ENCODE measurements at places on chromosomes 3 and 15.

- DNase-seq = no peak
Measured at GRCh38 chr3:31106912-31107311, 212.5 kb upstream of the GADL1 start.

GRCh38 chr3:62622553-62623174, 249.3 kb upstream of the FEZF2 start:
- DNase-seq = no peak

- no peak for DNase-seq
Measured at GRCh38 chr15:63887630-63888029, 53.9 kb upstream of the HERC1 start.

DNA sequence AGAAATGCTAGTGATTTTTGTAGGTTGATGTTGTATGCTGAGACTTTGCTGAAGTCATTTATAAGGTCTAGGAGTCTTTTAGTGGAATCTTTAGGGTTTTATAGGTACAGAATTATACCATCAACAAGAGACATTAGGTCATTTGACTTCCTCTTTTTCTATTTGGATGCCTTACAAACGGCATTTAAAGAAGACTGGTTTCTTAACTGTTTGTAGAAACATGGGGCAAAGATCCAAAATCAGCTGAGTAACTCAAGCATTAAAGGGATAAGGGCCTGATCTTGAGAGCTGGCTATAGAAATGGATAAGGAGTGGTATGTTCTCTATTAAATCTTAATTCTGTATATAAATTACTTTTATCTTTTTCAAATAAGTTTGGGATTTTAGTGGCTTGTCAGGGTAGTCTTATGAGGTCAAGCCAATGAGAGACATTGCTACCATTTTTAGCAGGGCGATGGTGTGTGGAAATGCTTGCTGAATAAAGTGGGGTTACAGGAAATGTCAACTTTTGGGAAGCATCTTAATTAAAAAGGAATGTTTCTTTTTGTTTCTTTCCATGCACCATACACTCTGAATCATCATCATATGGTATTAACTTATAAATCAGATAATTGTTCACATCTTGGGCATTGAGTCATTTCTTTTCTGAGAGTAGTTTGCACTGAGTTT, 197.7 kb upstream of the GBE1 start:
- no peak for DNase-seq

DNA sequence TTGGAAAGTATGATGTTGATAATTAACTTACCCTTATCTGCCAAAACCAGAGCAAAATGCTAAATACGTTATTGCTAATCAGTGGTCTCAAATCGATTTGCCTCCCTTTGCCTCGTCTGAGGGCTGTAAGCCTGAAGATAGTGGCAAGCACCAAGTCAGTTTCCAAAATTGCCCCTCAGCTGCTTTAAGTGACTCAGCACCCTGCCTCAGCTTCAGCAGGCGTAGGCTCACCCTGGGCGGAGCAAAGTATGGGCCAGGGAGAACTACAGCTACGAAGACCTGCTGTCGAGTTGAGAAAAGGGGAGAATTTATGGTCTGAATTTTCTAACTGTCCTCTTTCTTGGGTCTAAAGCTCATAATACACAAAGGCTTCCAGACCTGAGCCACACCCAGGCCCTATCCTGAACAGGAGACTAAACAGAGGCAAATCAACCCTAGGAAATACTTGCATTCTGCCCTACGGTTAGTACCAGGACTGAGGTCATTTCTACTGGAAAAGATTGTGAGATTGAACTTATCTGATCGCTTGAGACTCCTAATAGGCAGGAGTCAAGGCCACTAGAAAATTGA, 59.7 kb downstream of the DCUN1D1 start:
- no peak for DNase-seq

DNA sequence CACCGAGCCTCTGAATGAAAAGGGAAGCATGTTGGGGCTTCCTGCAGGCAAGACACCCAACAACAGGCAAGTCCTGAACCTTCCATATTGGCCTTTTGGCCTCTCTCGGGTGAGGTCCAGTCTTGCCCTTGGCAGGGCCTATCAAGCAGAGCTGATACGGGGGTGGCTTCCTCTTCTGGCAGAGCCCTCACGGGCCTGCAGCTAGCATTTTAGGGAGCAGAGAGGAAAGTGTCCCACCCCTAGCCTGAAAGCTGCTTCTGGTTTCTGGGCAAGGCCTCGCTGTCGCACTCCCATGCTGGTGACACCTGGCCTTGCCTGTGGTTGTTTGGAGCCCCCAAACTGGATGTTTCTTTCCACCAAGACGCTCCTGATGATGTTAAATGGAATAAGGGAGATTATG, 31.8 kb upstream of the CTSH start:
- no peak for DNase-seq

DNA sequence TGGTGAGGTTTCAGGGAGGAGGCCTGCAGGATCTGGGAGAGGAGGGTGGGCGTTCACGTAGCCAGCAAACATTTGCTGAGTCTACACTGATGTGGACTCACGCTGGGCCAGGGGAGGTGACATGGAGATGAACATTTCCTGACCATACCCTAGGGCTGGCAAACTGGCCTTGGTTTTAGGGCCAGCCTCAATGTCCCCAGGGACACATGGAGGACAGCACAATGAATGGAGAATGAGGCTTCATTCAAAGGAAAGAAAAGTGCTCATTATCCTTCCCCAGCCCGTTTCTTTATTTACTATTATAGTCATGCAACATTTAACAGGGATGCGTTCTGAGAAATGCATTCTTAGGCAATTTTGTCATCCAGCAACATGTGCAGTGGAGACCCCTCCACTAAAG, 26.8 kb downstream of the ACAN start:
- no peak for DNase-seq

GRCh38 chr15:63492541-63493077, 11.8 kb upstream of the USP3 start:
- DNase-seq = no peak

DNA sequence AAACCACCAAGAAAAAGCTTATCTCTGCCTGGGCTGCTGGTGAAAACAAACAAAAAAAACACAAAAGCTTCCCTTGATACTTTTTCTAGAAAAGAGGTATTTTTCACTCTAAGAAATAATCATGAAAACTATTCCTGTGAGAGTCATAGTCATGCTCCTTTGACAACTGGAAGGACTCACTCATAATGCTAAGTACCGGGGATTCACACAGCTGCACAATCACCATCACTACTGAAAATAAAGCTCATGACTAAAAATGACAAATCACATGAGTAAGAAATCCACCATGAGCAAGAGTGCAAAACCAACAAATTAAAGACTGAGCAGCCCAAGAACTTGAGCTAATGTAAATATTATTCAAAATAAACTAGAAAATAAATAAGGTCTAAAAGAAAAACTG, 10.6 kb upstream of the POU1F1 start:
- DNase-seq = no peak

All from stimulated activated CD8-positive, alpha-beta memory T cell treated with anti-CD3 and anti-CD28 coated beads, Interleukin-4, amount 100 ng/mL, for 24 hours (primary cell).